ENCODE measurements at places on chromosomes 1 and 21.

- no peak for DNase-seq
Measured at GRCh38 chr1:248710305-248710900, 7.8 kb upstream of the OR14I1 start.

DNA sequence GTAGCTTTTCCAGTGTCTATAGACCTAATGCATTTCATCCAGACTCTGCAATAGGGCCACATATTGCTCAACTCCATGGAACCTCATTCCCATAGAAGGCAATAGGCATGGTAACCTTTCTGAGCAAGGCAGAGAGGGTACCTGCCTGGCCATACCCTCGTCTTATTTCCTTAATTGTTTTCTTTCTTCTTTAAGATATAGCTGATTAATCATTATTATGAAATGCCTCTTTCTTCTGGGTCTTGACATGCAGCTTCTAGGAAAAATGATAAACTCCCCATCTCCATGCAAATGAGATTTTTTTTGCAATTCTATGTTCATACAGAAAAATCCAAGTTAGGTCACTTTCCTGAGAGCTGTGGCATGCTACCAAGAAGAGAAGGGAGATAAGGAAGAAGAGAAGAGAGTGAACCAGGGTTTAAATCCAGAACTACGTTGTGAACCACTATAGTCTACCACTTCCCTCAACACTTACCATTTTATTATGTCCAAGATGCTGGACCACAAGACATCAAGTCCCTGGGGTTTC is 33.0 kb upstream of the IL20 start:
- DNase-seq = no peak

DNA sequence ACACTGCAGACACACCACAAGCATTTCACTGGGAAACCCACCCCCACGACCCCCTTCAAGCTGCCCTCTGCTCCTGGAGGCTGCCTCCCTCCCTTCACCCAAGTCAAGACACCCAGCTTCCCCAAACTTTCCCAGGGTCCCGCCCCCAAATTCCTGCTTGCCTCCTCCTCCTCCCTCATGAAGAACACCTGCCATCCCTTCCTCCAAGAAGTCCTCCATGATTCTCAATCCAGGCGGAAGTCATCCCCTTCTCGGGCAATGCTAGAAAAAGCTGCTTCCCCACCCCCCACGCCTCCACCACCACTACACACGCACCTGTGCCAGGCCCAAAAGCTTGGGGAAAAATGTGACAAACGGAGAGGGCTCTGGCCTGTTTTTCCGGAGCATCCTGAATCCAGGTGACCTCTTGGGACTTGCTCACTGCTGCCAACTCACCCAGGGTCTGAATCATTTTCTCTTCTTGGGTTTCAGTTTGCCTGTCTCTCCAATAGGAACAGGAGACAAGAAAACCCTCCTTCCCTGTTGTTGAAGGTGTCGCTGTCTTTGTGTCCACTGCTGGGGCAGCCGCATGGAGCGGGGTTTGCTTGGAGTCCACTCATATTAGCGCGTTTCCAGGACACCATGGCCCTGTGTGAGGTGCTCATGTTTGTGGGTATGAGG is 101.0 kb upstream of the CASZ1 start:
- no peak for DNase-seq

- DNase-seq = no peak
Measured at GRCh38 chr1:43945674-43946235, 995 bp upstream of the IPO13 start.

- DNase-seq = no peak
Measured at GRCh38 chr21:27168084-27168483, 201.2 kb upstream of the ADAMTS5 start.

GRCh38 chr21:15820852-15821379 is 91.1 kb downstream of the USP25 start:
- DNase-seq = no peak

- no peak for DNase-seq
Measured at GRCh38 chr1:26285366-26286063, 5.6 kb downstream of the SH3BGRL3 start.

DNA sequence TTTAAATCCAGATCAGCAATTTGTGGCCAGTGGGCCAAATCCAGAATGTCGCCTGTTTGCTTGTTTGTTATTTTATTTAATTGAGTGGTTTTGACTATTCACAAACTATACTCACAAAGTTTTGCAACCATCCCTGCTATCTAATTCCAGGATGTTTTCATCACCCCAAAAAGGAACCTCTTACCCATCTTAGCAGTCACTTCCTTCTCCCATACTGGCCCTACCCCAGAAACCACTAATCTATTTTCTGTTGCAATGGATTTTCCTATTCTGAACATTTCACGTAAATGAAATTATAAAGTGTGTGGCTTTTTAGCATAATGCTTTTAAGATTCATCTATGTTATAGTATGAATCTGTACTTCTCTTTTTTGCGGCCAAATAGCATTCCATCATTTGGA is 41.3 kb downstream of the WDTC1 start:
- DNase-seq = no peak

- DNase-seq = peak; percentile 61
Measured at GRCh38 chr1:86914998-86915736, 732 bp downstream of the HS2ST1 start.

DNA sequence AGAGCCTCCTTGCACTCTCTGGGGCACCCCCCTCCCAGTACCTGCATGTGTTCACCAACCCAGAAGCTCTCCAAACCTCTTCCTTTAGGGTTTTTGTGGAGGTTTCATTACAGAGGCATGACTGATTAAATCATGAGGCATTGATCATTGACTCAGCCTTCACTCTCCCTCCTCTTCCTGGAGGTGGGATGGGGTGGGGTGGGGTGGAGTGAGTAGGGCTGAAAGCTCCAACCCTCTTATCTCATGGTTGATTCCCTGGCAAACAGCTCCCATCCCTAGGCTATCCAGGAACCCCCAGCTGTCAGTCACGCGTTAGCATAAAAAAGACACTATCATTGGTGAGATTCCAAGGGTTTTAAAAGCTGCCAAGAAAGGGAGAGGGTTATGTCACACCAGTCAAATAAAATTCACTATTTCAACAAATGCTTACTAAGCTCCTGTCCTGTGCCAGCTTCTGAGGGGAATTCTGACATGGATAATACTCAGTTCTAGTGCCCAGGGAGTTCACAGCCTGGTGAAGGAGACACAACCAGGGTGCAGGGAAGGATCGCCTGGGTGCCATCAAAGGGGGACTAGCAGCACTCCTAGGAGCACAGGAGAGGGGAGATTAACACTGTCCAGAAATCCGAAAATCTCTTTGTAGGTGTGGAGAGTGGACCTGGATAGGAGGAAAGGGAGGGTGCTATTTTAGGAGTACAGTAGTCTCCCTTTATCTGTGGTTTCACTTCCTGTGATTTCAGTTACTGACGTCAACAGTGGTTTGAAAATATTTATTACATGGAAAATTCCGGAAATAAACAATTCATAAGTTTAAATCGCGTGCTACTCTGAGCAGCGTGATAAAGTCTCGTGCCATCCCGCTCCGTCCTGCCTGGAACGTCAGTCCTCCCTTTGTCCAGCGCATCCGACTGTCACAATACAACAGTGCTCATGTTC is 6.8 kb upstream of the IL24 start:
- DNase-seq = no peak

DNA sequence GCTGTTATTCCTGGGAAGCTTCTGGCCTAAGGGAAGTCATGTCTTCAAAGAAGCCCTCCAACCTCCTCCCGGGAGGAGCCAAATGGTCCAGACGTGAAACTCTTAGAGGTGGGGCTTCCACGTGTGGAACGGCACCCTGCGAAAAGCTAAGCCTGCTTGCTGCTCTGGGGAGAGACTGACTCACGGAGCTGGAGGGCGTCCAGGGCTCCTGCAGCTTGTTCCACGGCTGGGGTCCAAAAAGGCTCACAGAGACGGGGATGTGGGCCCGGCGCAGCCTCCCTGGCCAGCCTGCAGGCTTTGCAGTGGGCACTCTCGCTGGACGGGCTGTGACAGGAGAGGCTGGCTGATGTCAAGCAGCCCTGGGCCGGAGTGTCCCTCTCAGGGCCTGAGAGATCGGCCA is 105.1 kb downstream of the COLGALT2 start:
- DNase-seq = peak; percentile 45

- DNase-seq = no peak
Measured at GRCh38 chr1:46152016-46152415, 19.6 kb upstream of the PIK3R3 start.

DNA sequence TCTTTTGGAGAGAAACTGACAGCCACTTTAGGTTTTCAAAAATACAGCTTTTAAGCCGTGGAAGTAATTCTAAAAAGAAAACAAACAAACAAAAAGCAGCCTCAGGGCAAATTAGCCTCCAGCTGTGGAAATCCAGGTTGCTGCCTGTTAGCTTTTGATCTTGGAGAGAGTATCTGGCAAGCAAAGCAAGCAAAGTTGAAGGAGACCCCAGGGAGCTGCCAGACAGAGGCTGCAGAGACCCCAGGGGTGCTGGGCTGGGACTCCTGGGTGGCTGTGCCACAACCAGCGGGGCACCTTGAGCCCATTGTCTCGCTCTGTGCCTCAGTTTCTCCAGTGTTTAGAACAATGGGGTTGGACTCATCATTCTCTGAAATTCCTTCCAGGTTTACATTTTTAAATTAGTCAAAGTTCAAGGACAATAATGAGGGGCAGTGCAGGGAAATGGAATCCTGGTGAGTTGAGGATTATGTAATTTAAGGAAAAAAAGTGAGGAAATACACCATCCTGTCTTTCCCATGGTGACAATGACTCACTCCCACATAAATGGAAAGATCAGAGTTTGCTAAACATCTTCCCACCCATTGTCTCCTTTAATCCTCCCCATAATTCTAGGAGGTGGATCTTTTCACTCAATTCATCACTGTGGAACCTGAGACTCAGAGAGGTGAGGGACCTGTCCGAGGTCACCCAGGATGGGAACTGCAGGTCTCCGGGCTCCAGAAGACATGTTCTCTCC is 480.5 kb downstream of the MATN1 start:
- DNase-seq = no peak

GRCh38 chr1:62237950-62238374 is 43.3 kb downstream of the L1TD1 start:
- no peak for DNase-seq

- DNase-seq = no peak
Measured at GRCh38 chr1:65230731-65231481, 78.4 kb upstream of the DNAJC6 start.

DNA sequence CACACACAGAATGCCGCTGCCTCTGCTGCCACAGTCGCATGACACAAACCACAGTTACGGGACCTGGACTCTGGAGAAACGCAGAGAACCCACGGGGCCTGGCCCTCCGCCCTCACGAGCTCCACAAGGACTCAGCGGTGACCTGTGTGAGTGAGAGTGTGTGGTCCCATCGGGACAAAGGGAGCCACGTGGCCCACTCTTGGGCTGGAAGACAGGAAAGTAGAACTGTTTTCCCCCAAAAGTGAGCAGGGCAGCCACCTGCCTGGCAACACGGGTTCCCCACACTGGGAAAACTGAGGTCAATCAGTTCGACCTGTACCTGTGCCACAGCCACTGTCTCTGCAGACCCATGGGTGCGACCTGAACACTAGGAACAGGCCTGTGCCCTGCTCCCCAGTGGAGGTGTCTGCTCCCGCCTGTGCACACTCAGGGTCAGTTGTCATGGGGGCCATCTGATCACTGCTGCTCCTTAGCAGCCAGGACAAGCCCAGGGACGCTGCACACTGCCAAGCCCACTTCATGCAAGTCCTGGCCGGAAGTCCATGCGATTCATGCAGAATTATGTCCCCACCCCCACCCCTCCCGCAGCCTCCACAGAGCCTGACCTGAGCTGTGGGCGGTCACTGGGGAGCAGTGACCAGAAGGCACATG is 54.4 kb upstream of the ADARB1 start:
- no peak for DNase-seq

- no peak for DNase-seq
Measured at GRCh38 chr1:208000504-208000903, 89.6 kb upstream of the CD34 start.

GRCh38 chr1:14519976-14520375 is 78.5 kb upstream of the KAZN start:
- no peak for DNase-seq

DNA sequence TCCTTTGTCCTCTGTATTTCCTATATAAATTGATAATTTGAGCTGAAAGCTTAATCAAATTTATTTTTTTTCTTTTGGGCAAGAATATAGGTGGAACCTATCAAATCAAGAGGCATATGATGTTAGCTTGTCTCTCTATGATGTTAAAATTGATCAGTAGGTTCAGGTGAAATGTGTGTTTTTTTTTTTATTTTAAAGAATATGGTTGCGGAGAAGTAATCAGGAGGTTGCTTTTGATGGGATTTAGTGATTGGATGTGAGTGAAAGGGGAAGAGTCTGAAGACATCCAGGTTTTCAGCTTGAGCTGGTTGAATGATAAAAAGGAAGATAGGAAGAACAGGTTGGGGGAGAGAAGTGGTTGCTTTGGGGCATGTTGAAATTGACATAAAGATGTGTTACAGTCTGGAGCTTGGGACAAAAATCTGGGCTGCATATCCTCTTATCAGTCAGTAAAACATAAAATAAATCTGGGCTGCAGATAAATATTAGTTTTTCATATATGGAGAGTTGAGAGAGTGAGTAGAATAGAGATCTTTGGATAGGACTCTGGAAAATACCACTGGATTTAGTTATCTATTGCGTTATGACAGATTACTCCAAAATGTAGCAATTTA is 5.1 kb downstream of the OSBPL9 start:
- no peak for DNase-seq

DNA sequence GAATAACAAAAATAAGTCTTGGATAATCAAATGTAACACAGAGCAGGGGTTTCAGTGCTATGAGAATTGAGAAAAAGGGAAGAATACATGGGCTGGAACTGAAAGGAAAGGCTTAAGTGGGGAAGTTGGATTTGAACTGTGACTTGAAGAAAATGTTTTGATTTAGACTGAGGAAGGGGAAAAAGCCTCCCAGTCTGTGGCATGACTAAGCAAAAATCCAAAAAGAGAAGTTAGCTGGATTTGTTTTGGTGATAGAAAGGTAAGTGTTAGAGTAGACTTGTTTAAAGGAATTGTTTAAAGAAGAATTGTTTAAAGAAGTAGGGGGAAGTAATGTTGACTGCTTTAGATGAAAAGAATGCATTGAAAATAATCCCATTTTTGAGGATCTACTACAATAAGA is 46.0 kb downstream of the KCNK2 start:
- DNase-seq = no peak

- no peak for DNase-seq
Measured at GRCh38 chr1:158752155-158752712, 2.3 kb upstream of the OR6K6 start.

DNA sequence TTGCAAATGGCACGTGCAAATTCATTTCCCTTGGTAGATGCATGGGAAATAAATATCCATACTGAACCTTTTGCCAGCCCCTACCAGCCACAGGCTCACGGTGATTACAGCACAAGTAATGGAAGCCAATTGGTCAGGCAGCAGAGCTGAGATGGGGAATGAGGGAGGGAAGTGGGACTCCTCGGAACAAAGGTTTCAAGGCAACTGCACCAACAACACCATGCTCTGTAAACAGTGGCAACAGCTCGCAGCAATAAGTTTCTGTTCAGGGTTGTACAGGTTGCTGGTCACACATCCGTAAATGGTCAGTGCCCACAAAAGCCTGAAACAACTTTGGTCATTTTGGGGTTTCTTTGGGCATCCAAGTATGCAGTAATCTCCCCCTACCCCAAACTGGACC is 62.7 kb upstream of the LPGAT1 start:
- DNase-seq = no peak
